Stimulated activated CD8-positive, alpha-beta memory T cell treated with anti-CD3 and anti-CD28 coated beads, Interleukin-7, amount 100 ng/mL, for 24 hours (primary cell): ENCODE measurements at places on chromosomes 13 and 19.

DNA sequence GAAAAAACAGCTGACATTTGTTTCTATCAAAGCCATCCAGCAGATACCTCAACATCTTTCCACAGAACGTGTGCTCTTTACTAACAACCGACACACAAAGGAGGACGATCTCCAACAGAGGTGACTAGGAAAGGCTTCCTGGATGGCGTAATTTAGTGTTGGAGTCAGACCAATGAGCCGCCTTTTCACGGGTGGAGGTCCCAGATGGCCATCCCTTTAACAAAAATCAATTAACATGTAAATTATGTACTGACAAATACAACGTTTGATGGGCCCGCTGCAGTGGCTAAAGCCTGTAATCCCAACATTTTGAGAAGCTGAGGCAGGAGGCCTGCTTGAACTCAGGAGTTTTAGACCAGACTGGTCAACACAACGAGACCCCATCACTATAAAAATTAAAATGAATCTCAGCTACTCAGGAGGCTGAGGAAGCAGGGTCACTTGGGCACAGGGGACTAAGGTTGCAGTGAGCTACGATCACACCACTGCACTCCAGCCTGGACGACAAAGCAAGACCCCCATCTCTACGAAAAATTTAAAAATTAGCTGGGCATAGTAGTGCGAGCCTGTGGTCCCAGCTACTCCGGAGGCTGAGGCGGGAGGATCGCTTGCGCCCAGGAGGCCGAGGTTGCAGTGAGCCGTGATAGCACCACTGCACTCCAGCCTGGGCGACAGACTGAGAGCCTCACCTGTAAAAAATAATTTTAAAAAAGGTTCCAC lies 1.2 kb upstream of the DPY19L3 start:
- no peak for DNase-seq

- DNase-seq = no peak
Measured at GRCh38 chr13:71464686-71465085, 402.3 kb downstream of the DACH1 start.

GRCh38 chr13:38854226-38854625 lies 136.4 kb downstream of the STOML3 start:
- DNase-seq = no peak

GRCh38 chr13:98050041-98050466 lies 92.8 kb upstream of the FARP1 start:
- DNase-seq = no peak
